ENCODE measurements at places on chromosomes 16 and 17. TPM values are rescaled to one million over a fixed set of nuclear protein-coding genes. Genes with fewer than 3 reads are reported as not detected.

The PYCARD gene
- 85.9 TPM for total RNA-seq

GRCh38 chr16:55100100-55100499 is 169.4 kb downstream of the IRX5 start:
- no peak for DNase-seq

DNA sequence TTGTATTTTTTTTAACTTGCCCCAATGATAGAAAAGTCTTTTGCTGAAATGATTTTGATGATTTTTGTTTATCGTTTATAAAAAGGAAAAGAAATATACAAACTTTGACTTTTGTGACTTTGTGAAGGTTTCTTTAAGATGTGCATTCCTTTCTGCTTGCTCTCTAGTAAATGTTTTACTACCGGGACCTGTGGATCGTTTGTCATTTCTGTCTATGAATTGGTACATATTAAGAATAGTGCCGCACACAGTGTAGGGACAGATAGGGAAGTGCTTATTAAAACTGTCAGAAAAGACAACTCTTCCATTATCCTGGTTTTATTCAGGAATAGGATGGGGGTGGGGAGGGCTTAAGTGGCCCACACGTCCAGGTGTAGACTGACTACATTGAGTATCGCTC is 8.1 kb upstream of the PSMC5 start:
- no peak for DNase-seq

- DNase-seq: no peak
These were observed 124.9 kb downstream of the RBFOX3 start for GRCh38 chr17:79485991-79486390.

DNA sequence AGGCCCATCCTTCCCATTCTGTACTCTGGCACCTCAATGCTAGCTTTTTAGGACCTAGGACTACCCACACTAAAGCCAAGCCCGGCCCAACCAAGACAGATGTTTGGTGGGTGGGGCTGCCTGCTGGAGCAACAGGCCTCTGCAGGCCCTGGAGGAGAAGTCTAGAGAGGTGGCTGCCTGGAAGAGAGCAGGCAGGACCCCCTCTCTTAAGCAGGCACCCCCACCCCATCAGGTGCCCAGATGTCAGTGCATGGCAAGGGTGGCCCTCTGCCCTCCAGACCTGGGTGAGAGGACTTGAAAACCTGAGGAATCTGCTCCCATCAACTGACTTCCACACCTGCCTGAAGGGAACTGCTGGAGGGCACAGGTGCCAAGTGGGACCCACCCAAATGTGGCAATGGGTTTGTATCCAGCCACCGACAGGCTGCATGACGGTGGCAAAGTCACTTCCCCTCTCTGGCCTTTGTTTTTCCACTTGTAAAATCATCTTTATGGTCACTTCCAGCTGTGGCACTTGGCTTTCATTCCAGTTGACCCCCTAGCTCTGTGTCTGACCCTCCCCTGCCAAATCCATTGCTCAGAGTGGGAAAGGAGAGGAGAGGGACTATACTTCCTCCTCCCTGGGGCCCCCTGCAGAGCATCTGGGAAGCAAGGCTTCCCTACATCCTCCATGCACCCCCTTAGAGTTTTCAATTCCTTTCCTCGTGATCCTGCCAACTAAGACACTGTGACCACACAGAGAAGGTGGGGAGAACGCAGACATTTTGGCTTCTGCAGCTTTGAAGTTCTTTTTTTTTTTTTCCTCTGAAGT is 1.7 kb upstream of the STAT5A start:
- DNase-seq: no peak

GRCh38 chr16:82626791-82627261 is at the start of gene CDH13:
CDH13 (plus strand) TSS chr16:82626969.
- DNase-seq: peak; percentile 73

Measured in fibroblast of villous mesenchyme (primary cell).